WTC11 (cell line): ENCODE measurements at places on chromosomes 2 and 18. TPM values are rescaled to one million over a fixed set of nuclear protein-coding genes. Genes with fewer than 3 reads are reported as not detected.

DNA sequence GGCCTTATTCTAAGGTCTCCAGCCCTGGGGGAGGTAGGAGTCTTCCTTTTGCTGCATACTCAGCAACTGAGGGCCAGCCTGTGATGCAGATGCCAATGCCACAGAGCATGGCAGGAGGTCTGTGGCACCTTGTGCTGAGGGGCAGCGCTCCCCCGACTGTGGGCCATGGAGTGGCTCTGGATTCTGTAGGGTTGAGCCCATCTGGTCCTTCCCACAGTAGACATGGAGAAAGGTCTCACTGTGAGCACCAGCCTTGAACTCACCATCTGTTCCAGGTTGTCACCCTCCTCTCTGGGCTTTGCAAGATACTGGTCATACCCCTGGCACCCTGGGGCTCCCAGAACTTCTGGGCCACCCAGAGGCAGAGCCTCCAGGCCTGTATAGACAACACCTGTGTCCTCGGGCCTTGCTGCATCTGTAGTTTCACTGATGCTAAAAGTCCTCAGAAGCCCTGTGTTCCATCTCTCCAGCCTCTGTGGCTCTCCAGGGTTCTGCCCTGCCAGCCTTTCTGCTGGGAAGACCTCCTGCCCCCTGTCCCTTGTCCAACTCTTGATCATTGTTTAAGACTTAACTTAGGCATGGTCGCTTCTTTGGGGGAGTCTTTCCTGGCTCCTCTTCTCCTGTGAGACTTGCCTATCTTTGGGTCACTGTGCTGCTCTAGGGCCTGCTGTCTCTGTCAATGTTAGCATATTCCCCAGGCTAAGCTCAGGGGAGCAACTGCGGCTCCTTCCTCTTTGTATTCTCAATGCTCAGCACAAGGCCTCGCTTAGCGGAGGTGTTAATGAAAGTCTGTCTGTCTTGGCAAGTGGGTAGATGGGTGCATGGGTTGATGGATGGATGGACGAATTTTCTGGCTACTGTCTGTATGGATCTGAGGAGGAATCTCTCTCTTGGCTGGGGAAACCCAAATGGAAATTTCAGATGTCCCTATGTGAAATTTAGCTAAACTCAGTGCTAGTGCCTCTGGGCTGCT lies 160.9 kb downstream of the DYSF start:
- peak; percentile 4 for DNase-seq

GRCh38 chr2:11744631-11745394 lies 1.6 kb upstream of the LPIN1 start:
- DNase-seq = peak; percentile 62

GRCh38 chr2:224734949-224735348 lies 18.8 kb upstream of the CCDC195 start:
- no peak for DNase-seq

DNA sequence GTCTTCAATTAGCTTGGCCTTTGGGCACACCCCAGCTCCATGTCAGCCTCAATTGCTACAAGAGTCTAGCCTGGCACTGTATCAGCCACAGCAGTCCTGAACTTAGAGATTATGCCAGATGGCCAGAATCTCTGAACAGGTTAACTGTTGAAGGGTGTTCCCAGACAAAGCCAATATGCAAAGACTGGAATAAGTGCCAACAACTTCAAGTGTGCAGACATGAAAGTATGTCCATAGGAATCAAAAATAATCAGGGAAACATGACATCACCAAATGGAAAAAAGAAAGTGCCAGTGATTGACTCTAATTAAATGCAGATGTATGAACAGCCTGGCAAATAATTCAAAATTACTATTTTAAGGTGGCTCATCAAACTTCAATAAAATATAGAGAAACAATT lies 98.5 kb upstream of the DOCK10 start:
- no peak for DNase-seq

INPP1 gene
- total RNA-seq = 2.3 to 3.4 TPM (median 2.3 TPM) in 3 replicates

GRCh38 chr2:65159906-65160305 lies 30.0 kb upstream of the RAB1A start:
- DNase-seq = no peak

- DNase-seq = no peak
These were observed 274.6 kb downstream of the AFF3 start for GRCh38 chr2:99867770-99868169.

GRCh38 chr18:27712066-27712465 lies 464.9 kb downstream of the CDH2 start:
- no peak for DNase-seq

DNA sequence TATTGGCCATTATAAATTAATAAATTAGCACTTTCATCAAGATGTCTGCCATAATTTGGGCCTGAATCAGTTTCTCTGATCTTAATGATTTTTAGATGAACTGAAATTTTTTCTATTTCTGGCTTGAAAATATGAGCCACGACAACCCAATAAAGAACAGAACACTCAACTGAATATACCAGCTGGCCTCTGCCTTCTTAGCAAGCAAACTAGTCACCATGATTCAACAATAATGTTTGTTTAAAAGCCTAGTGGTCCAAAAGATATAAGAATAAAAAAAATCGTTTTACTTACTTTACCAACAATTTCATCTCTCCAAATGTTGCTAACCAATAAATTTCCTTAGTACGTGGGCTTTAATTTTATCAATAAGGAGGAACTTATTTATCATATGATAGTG lies 66.7 kb upstream of the TTN start:
- DNase-seq = no peak

DNA sequence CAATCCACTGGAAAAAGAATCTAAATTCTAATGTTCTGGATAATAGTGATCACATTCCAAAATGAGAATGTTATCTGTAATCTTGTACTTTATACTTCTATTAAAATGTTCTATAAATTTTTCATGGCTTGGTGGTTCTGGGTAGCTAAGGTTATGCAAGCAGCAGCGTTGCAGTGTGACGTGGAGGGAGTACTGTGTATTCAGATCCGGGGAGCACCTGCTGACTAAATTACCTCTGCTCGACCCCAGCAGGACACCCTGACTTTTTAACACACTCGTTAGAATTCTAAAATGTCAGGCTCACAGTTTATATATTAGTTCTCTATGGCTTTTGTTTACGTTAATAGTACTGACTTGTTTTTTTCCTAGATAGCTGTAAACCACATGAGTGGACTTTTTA lies 13.0 kb downstream of the ATIC start:
- no peak for DNase-seq

IL36B gene
- not detected in 3 replicates for total RNA-seq

- DNase-seq = no peak
These were observed 53.0 kb downstream of the EPAS1 start for GRCh38 chr2:46350029-46350689.

RAD51AP2 gene
- total RNA-seq = 0.26 to 0.37 TPM (median 0.30 TPM) in 3 replicates

C1QL2 gene
- total RNA-seq = 0.55 to 1.0 TPM (median 0.71 TPM) in 3 replicates

DNA sequence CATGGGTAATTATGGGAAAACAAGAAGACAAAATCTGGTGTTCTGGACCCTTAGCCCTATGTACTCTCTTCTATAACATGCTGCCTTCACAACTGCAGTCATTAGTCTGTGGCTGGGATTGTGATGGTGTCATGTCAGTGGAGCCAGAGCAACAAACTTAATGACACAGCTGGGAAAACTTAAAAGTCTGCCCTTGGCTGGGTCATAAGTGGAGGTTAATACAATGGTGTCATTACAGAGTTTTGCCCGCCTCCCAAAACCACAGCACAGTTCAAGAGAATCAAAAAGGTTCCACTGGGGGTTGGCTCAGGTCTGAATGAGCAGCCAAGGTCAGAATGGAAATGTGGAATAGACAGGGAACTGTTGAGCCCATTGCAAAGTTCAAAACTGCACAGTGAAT lies 455.7 kb upstream of the PIK3C3 start:
- no peak for DNase-seq

DNA sequence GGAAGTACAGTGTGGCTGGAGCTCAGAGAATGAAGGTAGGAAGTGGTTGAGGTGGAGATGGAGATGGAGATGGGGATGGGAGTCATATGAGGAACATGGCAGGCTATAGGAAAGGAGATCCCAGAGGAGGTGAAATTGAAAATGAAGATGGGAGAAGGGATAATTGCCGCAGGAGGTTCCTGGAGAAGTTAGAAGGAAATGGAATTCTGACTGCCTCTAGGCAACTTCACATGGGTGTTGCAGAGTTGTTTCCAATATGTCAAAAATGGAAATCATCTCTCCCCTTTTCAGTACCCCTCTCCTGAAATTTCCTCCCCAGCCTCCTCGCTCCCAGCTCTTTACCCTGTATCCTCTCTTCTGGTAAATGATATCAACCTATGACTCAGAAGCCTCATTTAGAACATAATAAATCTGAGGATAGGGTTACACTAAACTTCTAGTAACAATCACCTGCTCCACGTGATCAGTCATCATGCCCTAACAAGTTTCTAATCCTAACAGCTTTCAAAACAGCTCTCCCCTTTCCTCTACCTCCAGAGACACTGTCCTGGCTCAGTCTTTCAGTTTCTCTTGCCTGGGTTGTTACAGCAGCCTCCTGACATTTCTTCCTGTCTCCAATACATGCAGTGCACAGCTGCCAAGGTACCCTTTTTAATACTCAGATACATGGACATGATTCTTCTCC lies 201.9 kb upstream of the RBMS1 start:
- no peak for DNase-seq

GRCh38 chr2:79952616-79953015 lies 351.9 kb downstream of the LRRTM1 start:
- no peak for DNase-seq

DNA sequence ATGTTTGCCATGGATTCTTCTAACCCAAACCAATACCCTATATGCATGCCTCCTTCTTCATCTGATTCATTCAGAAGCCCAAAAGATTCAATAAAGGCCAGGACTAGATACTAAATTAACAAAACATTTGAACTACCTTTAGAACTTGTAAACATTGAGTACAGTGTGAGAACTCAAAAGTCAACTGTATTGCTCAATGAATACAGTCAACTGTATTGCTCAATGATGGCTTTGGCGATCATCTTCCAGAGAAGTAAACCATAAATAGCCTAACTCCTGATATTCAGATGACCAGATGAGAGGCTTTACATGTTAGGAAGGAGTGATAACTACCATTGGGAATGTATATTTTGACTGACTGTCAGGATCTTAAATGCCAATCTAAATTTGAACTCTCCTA lies 206.5 kb upstream of the ITGA4 start:
- DNase-seq = no peak

GRCh38 chr2:34012715-34013302 lies 413.7 kb upstream of the FAM98A start:
- peak; percentile 84 for DNase-seq

DNA sequence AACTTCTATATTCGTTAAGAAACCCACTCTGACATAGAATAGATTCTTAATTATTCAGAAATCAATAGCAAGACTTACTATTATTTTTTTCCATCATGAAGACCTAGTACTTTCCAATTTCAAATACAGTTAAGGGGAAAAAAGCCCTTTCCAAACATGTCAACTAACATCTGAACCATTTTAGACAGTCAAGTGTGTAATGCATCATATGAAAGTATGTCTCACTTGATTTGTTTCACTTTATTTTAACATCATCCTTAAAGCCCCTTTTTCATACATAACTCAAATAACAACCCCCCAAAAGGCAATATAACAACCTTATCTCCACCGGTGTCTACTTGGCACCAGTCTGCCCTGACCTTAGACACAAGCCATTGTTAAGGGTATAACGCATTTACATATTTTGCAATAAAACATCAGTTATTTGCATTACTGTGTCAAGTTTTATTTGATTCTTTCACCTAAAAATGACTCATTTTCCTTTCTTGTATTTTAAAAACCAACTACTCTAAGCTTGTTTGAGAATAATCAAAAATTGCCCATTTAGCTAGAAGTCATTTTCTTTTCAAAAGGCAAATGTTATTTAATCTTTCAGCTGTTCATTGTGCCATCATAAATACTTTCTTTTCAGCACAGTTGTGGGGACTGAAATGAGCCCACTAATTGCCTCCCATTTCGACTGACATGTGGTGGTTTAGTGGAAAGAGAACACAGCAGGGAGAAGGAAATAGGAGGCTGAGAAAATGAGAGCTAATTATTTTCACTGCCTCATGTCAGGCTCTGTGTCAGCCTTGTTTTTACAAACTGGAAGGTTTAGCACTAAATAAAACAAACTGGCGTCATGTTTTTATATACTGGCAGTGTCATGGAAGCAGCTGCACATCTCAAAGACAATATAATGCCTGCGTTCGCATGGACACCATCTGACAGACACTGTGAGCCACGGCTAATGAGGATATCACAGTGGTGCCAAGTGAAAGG lies 104.7 kb upstream of the CDCA7 start:
- DNase-seq = no peak

GRCh38 chr18:10261344-10262276 lies 192.8 kb upstream of the APCDD1 start:
- no peak for DNase-seq

DNA sequence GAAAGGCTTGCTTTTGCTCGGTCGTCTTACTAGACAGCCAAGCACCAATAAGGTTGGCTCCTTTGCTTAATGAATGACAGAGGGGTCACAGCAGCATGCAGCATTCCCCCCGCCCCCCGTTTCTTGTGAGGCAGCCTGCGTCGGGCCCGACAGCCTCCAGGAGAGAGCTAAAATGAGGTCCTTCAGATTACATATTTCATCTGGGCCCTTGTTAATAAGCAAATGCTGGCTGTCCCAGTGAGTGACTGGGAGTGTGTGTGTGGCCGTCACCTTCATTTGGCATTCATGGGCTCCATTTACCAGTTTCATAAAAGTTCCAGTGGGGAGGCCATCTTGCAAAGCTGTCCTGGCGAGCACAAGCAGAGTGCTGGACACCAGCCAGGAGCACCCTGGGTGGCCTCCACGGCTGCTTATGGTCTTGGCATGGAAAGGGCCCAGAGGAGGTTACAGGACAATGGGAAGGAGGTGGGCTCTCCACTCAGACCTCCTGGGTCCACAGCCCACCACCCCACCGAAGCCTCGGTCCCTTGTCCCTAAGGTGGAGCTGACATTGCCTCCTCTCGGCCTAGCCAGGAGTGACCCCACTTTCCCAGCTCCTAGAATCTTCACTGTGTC lies 37.2 kb downstream of the ODC1 start:
- DNase-seq = no peak

DNA sequence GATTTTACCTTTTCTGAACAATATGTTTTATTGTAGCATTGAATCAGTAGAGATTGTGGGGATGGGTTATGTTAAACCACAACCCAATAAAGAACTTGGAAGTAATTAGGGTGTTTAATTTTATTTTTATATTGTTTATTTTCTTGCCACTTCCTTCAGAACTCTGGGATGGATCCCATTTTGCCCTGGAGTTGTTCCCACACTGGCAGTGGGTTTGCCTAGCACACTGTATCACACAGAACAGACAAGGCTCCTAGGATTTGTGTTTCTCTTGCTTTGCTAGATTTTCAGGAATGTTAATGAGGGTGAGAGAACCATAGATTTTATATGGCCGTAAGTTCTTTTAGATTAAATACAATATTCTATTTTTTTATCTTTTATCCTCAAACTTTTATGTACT lies 59.0 kb downstream of the TANK start:
- no peak for DNase-seq
